ENCODE measurements at places on chromosomes 12 and 14.

- DNase-seq: no peak
Measured at GRCh38 chr14:91636604-91637003, 95.3 kb downstream of the CATSPERB start.

DNA sequence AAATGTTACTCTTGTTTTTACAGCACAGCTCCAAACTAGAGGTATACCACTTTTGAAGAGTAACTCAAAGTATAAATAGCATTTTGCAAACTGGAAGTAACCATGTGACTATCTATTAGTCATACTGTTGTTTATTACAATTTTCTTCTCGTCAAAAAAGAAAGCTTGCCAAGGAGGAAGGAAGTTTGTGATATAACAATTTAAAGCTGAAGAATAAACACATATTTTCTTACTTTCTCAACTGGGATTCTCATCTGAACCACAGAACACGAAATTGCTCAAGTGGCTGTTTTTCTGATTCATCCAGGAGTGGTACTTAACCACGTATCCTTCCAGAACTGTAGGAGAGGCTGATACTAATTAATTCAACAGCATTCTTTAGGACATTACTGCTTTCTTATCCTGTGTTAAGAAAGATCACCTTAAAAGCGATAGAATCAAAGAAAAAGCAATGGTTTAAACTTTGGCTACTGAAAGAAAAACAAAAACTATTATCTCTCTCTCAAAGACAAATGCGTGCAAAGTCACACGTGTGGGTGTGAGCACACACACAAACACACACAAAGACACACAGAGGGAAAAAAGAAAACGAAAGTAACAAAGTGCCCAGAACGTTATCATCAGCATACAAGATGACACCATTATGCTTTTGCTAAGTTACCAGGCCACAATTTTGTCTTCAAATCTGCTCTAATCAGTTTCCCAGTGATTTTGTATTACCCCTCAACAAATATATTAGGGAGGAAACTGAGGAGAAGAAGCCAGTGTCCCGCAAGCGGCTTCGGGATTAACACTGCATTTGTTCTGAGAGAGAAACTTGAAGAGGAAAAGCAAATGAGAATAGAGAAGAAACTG lies at the start of gene CLEC2B:
Gene CLEC2B (minus strand): TSS at position 48 of the 855 bp plus-strand sequence.
- peak; percentile 69 for DNase-seq

GRCh38 chr14:103741876-103742275 lies 26.3 kb downstream of the ZFYVE21 start:
- DNase-seq: no peak

DNA sequence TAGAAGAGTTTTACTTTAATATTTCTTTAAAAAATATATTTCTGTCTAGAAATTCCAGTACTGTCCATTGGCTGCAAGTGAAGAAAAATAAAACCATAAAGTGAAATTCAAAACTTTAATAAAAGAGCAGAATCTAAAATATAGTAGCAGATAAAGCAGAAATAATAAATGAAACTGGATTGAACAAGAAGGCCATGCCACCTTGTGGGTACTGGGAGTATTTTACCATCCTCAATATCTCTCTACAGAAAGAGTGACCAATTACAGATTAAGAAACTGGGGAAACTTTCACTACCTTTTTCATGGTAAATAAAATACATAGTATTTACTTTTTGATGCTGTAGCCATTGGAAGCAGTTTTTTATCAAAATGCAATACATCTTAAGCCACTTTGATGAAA lies 220.5 kb downstream of the BCAT1 start:
- DNase-seq: peak; percentile 16

GRCh38 chr12:92085736-92086040 lies 60.0 kb downstream of the BTG1 start:
- DNase-seq: no peak

DNA sequence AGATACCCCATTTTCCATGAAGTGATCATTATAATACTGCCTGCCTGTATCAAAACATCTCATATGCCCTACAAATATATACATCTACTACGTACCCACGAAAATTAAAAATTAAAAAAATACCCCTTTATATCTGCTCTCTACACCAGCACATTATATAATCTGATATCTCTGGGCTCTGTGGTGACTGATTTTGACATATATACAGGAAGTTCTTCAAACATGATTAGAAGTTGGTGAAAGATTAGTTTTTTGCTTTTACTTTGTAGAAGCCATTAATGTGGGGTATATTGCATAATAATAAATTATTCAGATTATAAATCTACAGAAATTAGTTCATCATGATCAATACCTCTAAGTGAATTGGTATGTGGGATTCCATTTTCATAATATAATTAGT lies 126.7 kb upstream of the MDM1 start:
- DNase-seq: no peak

- DNase-seq: peak; percentile 94
Measured at GRCh38 chr12:67981287-67982162, 7.7 kb upstream of the IFNG-AS1 start.

Data from fibroblast of upper back skin (primary cell).